ENCODE measurements at places on chromosomes 1 and 21.

DNA sequence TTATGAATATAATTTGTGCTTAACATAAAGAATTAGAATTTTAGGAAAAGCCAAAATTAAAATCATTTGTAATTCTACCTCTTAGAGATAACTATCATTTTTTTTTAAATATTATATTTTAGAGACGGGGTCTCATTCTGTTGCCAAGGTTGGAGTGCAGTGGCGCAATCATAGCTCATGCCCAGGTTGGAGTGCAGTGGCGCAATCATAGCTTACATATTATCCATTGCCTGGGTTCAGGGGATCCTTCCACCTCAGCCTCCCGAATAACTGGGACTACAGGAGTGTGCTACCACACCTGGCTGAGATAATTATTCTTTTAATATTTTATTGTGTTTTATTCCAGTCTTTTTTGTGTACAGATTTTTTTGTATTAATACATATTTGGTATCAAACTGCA, 8.3 kb downstream of the RASAL2 start:
- no peak for DNase-seq

GRCh38 chr1:165369255-165369848, 12.8 kb upstream of the LMX1A start:
- peak; percentile 29 for DNase-seq

GRCh38 chr1:91383456-91383855, 21.2 kb downstream of the HFM1 start:
- DNase-seq, result no peak

- no peak for DNase-seq
Measured at GRCh38 chr1:112060261-112060660, 70.8 kb upstream of the KCND3 start.

DNA sequence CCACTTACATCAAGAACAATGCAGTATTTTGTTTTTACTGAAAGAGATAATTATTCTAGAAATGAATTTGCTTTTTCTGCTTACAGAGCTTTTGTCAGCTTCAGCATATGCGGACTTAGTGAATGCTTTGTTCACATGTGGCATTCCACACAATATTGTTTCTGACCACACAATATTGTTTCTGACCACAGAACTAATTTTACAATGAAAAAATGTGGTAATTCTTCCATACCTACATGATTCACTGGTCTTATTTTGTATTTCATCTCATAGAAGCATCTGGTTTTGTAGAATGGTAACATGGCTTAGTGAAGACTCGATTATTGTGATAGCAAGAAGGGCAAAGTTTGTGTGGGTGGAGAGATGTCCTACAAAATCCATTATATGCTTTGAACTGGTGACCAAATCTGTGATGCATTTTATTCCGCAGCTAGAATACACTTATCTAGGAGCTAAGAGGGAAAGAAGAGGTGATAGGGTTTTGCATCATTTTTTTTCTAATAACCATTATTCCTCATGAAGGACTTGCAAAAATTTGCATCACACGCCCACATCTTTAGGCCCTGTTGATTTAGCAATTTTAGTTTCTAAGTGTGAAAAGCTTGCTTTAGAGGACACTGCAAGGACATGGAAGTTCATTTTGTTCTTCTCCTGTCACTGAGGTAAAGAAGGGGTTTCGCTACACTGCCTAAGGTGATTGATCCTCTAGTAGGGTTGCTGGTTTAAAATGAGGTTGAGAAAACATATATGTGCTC, 75.3 kb downstream of the HLX start:
- DNase-seq, result no peak

GRCh38 chr1:22292011-22292788, 149.3 kb upstream of the WNT4 start:
- no peak for DNase-seq

- DNase-seq, result peak; percentile 67
Measured at GRCh38 chr1:205976708-205977401, 26.3 kb downstream of the RAB7B start.
